ENCODE measurements at places on chromosomes 1 and 21.
A peak's percentile ranks its signal among the peaks of the same experiment; 100 is the strongest.

DNA sequence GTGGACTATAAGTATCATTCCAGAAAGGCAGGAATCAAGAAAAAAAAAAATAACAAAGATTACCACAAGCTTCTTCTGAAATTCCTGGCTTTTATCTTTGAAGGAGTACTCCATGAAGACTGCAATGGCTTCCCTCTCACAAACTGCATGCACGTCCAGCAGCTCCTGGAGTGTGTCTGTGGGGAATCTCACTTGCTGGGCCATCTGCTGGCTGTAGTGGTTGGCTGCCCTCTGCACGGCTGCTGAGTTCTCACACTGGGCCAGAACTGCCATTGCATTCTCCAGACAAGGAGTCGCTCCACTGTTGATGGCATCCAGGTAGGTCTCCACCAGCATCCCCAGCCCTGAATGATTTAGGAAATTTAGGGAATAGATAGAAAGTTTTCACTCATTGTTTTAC, 23.3 kb upstream of the GBP2 start:
- no peak for DNase-seq

- no peak for DNase-seq
Observed at GRCh38 chr1:34292472-34292871, 115.8 kb downstream of the C1orf94 start.

GRCh38 chr1:214154596-214155292, 126.2 kb upstream of the SMYD2 start:
- DNase-seq, result no peak

GRCh38 chr1:34115233-34115632, 49.8 kb downstream of the CSMD2 start:
- no peak for DNase-seq

- DNase-seq, result no peak
Observed at GRCh38 chr1:91797164-91797563, 88.8 kb downstream of the TGFBR3 start.

GRCh38 chr1:64357422-64357821, 112.5 kb upstream of the CACHD1 start:
- DNase-seq, result no peak

DNA sequence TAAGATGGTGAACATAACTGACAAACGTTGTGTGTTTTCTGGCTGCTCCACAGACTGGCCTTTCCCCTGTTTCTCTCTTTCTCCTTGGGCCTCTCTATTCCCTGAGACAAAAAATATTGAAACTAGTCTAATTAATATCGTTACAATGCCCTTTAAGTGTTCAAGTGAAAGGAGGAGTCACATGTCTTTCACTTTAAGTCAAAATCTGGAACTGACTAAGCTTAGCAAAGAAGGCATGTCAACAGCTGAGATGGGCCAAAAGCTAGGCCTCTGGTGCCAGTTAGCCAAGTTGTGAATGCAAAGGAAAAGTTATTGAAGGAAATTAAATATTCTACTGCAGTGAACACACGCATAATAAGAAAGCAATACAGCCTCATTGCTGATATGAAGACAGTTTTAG, 32.2 kb upstream of the FCRL3 start:
- no peak for DNase-seq

GRCh38 chr1:36093929-36094328, 5.2 kb downstream of the ADPRS start:
- no peak for DNase-seq

DNA sequence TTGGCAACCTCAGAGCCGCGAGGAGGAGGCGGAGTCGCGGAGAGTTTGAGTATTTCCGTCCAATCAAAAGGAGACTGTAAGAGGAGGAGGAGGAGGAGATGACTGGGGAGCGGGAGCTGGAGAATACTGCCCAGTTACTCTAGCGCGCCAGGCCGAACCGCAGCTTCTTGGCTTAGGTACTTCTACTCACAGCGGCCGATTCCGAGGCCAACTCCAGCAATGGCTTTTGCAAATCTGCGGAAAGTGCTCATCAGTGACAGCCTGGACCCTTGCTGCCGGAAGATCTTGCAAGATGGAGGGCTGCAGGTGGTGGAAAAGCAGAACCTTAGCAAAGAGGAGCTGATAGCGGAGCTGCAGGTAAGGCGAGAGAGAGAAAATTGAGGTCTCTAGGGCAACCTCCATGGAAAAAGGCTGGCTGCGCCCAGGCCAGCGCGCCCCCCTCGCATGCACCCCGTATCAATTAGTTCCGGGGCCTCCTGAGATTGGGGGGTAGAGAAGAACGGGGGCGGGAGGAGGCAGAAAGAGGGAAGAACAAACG, at the start of gene PHGDH:
Gene PHGDH (plus strand): TSS at position 131 of the 538 bp plus-strand sequence. CDS start 89 bp downstream, at position 220.
- peak; percentile 33 for DNase-seq

Measured in B cell (primary cell).